ENCODE measurements at places on chromosomes 2 and 18. TPM values are rescaled to one million over a fixed set of nuclear protein-coding genes. Genes with fewer than 3 reads are reported as not detected.

SMAD2 gene
- polyA plus RNA-seq, result 89.6 TPM

- no peak overlapping the region for H3K4me3 ChIP-seq
- H3K27ac ChIP-seq, result no peak overlapping the region
- no peaks in the 10 kb centered on the region for H3K4me1 ChIP-seq
- no peaks in the 10 kb centered on the region for H3K27me3 ChIP-seq
Observed at GRCh38 chr2:60855989-60856669, 25.2 kb upstream of the REL start.

DNA sequence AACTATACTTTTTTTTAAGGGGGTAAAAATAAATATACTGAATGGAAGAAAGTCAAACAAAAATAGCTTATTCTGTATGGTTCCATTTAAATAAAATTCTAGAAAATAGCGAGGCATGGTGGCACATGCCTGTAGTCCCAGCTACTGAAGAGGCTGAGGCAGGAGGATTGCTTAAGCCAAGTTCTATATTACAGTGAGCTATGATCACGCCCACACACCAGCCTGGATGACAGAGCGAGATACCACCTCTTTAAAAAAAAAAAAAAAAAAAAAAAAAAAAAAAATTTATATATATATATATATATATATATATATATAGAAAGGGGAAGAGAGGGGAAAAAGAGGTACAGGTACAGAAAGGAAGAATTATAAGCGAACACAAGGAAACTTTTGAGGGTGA is 77.7 kb downstream of the MEMO1 start:
- no peaks in the 10 kb centered on the region for H3K27me3 ChIP-seq
- H3K4me3 ChIP-seq, result no peak overlapping the region
- H3K27ac ChIP-seq, result no peak overlapping the region
- no peaks in the 10 kb centered on the region for H3K4me1 ChIP-seq
- peaks cover 26% of the 10 kb centered on the region for H3K36me3 ChIP-seq

DNER gene
- polyA plus RNA-seq, result not detected

DNA sequence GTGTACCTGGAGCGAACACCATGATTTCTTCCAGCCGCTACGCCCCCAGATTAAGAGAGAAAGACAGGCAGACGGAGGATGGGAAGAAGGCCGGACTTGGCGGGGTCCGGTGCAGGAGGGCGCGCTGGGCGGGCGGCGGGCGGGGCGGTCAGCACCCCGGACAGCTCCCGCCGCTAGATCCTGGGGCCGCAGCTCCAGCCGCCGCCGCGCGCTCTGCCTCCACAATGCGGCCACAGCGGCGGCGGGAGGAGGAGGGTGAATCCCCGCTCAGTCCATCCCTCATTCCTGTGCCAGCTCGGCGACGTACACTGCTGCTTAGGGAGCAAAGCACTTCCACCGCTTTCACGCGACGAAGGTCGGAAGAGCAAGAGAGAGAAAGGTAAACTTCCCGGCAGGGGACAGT is at the start of gene AKAIN1:
Gene AKAIN1, minus strand, starts transcription at position 226 of the 403 bp plus-strand sequence. Its CDS starts 204 bp downstream, at position 22.
- peaks cover 13% of the 10 kb centered on the region for H3K4me1 ChIP-seq
- peak within 1 kb of the TSS; percentile 82 for H3K4me3 ChIP-seq
- H3K27ac ChIP-seq, result no peak within 1 kb of the TSS
- peaks cover 32% of the 10 kb centered on the region for H3K36me3 ChIP-seq
- peak; percentile 11 for DNase-seq
- H3K27me3 ChIP-seq, result peaks cover 70% of the 10 kb centered on the region

DNA sequence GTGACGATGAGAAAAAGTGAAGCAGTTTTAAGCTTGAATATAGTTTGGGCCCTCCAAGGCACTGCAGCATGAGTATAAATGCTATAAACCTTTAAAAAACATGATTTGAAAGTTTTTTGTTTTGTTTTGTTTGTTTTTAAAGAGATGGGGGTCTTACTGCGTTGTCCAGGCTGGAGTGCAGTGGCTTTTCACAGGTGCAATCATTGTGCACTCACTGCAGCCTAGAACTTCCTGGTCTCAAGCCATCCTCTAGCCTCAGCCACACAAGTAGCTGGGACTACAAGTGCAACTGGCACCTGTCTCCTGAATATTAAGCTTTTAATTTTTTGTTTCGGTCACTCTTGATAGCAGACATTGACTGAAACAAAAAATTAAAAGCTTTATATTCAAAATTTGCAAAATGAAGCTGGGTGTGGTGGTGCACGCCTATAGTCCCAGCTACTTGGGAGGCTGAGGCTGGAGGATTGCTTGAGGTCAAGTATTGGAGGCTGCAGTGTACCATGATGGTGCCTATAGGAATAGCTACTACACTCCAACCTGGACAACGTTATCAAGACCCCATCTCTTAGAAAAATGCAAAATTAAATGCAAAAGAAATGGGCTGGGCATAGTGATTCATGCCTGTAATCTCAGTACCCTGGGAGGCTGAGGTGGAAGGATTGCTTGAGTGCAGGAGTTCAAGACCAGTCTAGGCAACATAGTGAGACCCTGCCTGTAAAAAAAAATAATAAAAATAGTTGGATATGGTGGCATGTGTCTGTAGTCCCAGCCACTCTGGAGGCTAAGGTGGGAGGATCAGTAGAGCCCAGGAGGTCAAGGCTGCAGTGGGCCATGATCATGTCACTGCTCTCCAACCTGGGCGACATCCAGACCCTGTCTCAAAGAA is 15.0 kb downstream of the FZD5 start:
- H3K27ac ChIP-seq, result no peak overlapping the region
- H3K36me3 ChIP-seq, result peaks cover 5% of the 10 kb centered on the region
- no peak overlapping the region for H3K4me3 ChIP-seq
- no peaks in the 10 kb centered on the region for H3K4me1 ChIP-seq
- no peak for DNase-seq
- no peaks in the 10 kb centered on the region for H3K27me3 ChIP-seq

CCDC141 gene
- polyA plus RNA-seq, result 9.8 TPM

GRCh38 chr18:51361130-51361860 is 163.8 kb upstream of the MEX3C start:
- no peaks in the 10 kb centered on the region for H3K36me3 ChIP-seq
- H3K4me3 ChIP-seq, result no peak overlapping the region
- H3K27me3 ChIP-seq, result peaks cover 11% of the 10 kb centered on the region

RNF152 gene
- not detected for polyA plus RNA-seq

- no peaks in the 10 kb centered on the region for H3K36me3 ChIP-seq
- H3K4me1 ChIP-seq, result no peaks in the 10 kb centered on the region
- no peaks in the 10 kb centered on the region for H3K27me3 ChIP-seq
- no peak for DNase-seq
- no peak overlapping the region for H3K27ac ChIP-seq
Observed at GRCh38 chr18:72630991-72631390, 86.8 kb upstream of the CBLN2 start.

DNA sequence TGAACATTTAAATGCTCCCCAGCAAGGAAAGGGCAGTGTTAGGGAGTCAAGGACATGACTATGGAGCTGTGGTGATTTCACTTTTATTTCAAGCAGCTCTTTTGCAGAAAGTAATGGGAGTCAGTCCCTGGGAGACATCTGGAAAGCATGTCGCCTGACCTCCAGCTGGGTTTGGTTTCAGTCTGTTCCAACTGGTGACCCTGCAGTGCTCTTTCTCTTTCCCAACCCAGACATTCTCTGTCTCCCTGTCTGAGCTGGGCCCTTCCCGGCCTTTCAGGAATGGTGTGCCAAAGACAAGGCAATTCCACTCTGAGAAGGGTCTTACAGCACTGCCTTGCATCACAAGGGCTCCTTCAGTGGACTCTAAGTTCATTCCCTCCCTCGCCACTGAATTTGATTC is 323.2 kb downstream of the OSR1 start:
- DNase-seq, result no peak
- H3K36me3 ChIP-seq, result peaks cover 4% of the 10 kb centered on the region
- no peak overlapping the region for H3K27ac ChIP-seq
- no peaks in the 10 kb centered on the region for H3K27me3 ChIP-seq
- H3K4me1 ChIP-seq, result no peaks in the 10 kb centered on the region

DNA sequence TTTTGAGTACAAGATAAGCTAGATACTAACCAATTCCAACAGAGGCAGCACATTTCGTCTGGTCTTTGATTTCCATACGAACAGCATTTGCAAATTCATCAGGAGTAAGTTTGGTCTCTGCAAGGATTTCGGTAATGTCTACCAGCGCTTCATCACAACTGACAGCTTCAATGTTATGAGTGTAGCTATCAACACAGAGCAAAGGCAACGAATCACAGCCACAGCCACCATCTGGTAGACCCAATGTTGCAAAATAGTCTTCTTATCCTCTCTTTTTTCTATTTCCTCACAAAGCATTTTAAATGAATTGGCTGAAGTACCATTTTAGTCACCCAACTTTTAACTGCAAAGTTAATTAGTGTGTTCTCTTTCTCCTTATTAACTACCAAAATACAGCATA is 68.3 kb downstream of the REV1 start:
- DNase-seq, result no peak
- H3K27ac ChIP-seq, result no peak overlapping the region
- no peaks in the 10 kb centered on the region for H3K27me3 ChIP-seq
- H3K36me3 ChIP-seq, result peaks cover 26% of the 10 kb centered on the region
- H3K4me1 ChIP-seq, result peaks cover 2% of the 10 kb centered on the region

- H3K27ac ChIP-seq, result no peak overlapping the region
- H3K36me3 ChIP-seq, result peaks cover 13% of the 10 kb centered on the region
- H3K27me3 ChIP-seq, result no peaks in the 10 kb centered on the region
- no peak for DNase-seq
Observed at GRCh38 chr18:77145364-77145901, 12.8 kb upstream of the MBP start.

DNA sequence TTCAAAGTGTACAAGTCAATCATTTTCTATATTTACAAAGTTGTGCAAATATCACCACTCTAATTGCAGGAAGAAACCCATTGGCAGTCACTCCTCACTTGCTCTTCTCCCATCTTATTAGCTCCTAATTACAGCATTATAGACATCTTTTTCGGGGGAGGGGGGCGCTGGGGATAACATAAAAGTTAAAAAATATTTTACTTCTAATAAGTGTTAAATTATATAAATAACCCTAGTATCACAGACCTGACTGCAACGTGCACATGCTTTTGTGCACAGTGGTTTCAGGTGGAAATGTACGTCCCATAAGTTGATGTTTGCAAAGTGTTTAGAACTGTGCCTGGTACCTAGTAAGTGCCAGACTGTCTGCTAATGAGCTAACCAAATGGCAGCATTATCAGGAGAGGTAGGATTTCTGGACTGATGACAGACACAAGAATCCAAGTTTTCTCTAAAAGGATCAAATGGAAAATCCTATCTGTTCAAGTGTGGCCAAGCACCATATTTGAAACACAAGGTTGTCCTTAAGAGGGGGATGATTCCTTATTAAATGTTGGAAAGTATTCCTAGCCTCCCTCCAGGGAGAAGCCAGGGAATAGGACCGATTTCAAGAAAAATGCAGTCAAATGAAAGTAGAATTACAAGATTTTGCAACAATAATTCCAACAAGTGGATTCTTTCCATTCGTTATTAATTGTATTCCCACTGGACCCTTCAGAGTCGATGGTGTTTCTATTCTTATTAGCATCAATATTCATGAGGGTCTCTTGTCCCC is 70.0 kb downstream of the ACKR3 start:
- H3K27me3 ChIP-seq, result peaks cover 7% of the 10 kb centered on the region
- H3K36me3 ChIP-seq, result no peaks in the 10 kb centered on the region
- no peak for DNase-seq
- no peak overlapping the region for H3K4me3 ChIP-seq

GRCh38 chr2:153497938-153498629 is 19.5 kb upstream of the RPRM start:
- no peak overlapping the region for H3K4me3 ChIP-seq
- peaks cover 1% of the 10 kb centered on the region for H3K27me3 ChIP-seq
- H3K27ac ChIP-seq, result no peak overlapping the region
- H3K4me1 ChIP-seq, result no peaks in the 10 kb centered on the region
- no peaks in the 10 kb centered on the region for H3K36me3 ChIP-seq

GRB14 gene
- polyA plus RNA-seq, result not detected

ZNF385B gene
- not detected for polyA plus RNA-seq

REG3G gene
- polyA plus RNA-seq, result not detected

- DNase-seq, result no peak
- no peak overlapping the region for H3K27ac ChIP-seq
- H3K4me1 ChIP-seq, result peaks cover 2% of the 10 kb centered on the region
Observed at GRCh38 chr2:172439911-172440310, 12.5 kb downstream of the ITGA6 start.

DNA sequence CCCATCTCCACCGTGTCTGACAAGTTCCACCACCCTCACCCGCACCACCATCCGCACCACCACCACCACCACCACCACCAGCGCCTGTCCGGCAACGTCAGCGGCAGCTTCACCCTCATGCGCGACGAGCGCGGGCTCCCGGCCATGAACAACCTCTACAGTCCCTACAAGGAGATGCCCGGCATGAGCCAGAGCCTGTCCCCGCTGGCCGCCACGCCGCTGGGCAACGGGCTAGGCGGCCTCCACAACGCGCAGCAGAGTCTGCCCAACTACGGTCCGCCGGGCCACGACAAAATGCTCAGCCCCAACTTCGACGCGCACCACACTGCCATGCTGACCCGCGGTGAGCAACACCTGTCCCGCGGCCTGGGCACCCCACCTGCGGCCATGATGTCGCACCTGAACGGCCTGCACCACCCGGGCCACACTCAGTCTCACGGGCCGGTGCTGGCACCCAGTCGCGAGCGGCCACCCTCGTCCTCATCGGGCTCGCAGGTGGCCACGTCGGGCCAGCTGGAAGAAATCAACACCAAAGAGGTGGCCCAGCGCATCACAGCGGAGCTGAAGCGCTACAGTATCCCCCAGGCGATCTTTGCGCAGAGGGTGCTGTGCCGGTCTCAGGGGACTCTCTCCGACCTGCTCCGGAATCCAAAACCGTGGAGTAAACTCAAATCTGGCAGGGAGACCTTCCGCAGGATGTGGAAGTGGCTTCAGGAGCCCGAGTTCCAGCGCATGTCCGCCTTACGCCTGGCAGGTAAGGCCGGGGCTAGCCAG is 1.2 kb downstream of the ONECUT2 start:
- no peak for DNase-seq
- H3K4me1 ChIP-seq, result peaks cover 53% of the 10 kb centered on the region
- peaks cover 48% of the 10 kb centered on the region for H3K27me3 ChIP-seq
- no peak overlapping the region for H3K27ac ChIP-seq

DNA sequence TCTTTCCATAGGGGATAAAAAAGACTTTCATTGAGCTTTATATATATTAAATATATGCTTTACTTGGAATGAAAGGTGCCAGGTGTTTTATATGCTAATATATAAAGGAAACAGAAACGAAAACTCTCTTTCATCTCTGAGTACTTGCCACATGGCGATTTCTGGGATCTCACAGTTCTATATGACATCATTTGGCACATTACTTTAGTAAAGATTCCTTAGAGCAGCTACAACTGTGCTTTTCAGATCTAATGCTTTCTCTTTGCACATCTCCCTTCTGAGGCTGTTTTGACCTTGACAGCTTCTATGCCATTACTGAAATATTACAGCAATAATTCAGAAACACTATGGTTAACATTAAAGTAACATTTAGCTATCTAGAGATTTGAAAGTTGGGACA is 1082.9 kb upstream of the CDH2 start:
- no peak overlapping the region for H3K4me3 ChIP-seq
- no peaks in the 10 kb centered on the region for H3K27me3 ChIP-seq
- H3K27ac ChIP-seq, result no peak overlapping the region
- no peaks in the 10 kb centered on the region for H3K4me1 ChIP-seq
- peaks cover under 1% of the 10 kb centered on the region for H3K36me3 ChIP-seq
- DNase-seq, result no peak

UGT1A3 gene
- not detected for polyA plus RNA-seq

PRKAG3 gene
- polyA plus RNA-seq, result not detected

DSC3 gene
- polyA plus RNA-seq, result not detected
